Amygdala (tissue), 56 donors: ENCODE measurements at places on chromosomes 1 and 21.

- DNase-seq = no peak
Observed at GRCh38 chr1:160309571-160309970, 24.6 kb upstream of the PEX19 start.

- no peak for DNase-seq
Observed at GRCh38 chr1:169160845-169161495, 54.5 kb downstream of the ATP1B1 start.

- DNase-seq = no peak
Observed at GRCh38 chr1:117592155-117592554, 13.7 kb upstream of the TENT5C start.

GRCh38 chr1:20380616-20381035, 90.0 kb downstream of the VWA5B1 start:
- no peak for DNase-seq

DNA sequence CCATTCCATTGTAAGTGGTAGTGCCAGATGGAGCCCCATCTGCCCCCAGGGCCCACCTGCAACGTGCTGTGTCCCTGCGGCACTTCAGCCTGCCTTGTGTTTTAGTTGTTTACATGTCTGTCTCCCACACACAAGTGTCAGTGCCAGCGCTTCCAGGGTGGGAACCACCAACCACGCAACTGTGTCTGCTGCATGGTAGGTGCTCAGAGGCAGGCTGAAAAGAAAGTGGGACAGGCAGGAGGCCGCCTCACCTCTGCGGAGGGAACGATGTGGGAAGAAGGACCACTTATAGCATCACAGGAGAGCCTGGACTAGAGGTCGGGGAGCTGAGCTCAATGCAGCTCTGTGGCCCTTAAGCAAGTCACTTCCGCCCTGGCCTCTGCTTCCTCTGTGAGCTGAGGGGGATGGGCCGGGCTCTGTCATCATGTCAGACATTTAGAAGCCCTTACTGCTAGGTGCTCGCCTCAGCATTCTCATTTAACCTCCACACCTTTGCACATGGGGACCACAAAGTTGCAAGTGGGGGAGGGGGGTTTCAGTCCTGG, 17.9 kb downstream of the SLC9A1 start:
- DNase-seq = peak; percentile 21

GRCh38 chr1:18128298-18128697, 20.7 kb downstream of the IGSF21 start:
- DNase-seq = no peak

DNA sequence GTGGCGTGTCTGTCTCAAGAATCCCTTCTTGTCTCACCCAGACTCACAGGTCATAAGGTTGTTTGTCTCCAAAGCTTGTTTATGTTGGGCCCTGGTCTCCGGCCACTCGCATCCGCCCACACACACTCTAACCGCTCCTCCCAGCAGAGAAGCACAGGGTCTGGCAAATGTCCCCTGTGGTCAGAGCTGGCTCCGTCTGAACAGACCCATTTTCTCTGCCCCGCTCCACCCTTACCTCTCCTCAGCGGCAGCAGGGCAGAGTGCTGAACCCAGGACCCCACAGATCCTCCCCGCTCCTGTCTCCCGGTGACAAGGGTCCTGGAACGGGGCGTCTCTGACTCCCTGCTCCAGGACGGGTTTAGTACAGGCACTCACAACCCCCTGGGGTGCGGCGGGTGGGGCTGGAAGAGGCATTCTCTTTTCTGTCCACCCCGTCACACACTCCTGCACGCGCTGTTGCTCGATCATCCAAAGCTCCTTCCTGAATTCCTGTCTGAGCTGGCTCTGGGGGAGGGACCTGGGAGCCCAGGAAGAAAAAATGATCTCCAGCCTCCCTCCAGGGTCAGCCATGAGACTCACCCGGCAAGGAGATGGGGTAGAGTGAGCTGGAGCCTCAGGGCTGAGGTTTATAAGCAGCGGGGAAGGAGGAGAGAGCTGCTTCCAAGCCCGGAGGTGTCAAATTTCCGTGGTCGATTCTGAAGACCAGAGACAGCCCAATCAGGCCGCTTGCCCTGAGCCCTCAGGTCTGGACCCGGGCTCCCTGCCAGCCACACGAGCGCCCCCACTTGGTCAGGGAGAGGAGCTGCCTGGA, at the start of gene S100A13:
Gene S100A13, minus strand, starts transcription at position 602 of the 811 bp plus-strand sequence. CDS start 1,033 bp downstream, outside the sequence.
- no peak for DNase-seq

- DNase-seq = no peak
Observed at GRCh38 chr1:206685769-206686477, 1.2 kb downstream of the MAPKAPK2 start.

DNA sequence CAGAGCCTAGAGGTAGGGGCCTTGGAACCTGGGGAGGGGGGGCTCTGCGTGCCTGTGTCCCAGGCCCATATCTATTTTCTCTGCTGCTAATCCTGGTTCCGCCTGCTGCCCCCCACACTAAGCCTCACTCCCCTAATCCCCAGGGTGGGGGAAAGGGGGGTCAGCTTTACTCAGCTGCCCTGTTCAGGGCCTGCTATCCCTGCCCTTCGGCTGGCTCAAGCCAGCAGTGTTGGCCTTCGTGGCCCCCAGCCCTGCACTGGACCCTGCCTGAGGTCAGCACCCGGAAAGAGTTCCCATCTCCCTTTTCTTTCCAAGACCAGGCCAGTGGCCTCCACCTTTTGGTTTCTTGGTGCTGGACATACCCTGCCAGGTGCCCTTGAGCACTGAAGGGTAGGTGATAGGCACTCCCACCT, 8.4 kb downstream of the ZBTB7B start:
- DNase-seq = no peak

GRCh38 chr1:85398391-85399064, 66.4 kb downstream of the DDAH1 start:
- DNase-seq = no peak

DNA sequence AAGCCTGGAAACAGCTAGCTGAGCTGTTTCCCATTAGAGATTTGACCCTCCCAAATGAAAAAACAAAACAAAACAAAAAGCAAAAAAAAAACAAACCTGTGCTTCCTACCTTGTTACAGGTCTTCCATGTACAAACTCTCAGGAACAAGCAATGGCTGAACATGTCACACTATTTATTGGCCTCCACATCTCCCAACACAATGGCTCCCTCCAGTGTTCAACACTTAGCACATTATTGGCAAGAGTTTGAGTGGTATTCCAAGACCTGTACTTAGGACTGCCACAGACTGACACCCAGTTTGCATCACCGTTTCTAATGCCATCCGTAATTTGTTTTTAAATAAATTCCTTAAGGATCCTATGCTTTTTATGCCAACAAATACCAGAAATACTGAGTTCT, 195.0 kb upstream of the OLFM3 start:
- no peak for DNase-seq

DNA sequence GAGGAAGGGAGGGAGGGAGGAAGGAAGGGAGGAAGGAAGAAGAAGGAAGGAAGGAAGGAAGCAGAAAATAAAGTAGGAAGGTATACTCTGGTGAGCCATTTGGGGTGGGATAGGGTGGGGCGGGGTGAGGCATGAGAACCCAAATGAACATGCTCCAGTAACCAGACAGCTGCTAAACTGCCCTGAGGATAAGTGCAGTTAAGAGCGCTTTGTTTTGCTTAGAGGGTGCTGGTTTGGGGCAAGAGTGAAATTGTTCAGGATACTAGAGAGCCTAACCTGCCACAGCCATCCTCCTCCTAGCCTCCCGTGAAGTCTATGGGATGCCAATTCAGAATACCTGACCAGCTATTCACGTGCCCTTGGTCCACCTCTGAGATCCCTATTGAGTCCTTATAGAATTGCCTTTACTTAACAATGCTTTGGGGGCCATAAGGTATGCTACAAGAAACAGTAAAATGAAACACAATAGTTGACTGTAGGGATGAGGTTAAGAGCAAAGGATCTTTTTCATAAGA, 59.0 kb upstream of the ATF3 start:
- no peak for DNase-seq

DNA sequence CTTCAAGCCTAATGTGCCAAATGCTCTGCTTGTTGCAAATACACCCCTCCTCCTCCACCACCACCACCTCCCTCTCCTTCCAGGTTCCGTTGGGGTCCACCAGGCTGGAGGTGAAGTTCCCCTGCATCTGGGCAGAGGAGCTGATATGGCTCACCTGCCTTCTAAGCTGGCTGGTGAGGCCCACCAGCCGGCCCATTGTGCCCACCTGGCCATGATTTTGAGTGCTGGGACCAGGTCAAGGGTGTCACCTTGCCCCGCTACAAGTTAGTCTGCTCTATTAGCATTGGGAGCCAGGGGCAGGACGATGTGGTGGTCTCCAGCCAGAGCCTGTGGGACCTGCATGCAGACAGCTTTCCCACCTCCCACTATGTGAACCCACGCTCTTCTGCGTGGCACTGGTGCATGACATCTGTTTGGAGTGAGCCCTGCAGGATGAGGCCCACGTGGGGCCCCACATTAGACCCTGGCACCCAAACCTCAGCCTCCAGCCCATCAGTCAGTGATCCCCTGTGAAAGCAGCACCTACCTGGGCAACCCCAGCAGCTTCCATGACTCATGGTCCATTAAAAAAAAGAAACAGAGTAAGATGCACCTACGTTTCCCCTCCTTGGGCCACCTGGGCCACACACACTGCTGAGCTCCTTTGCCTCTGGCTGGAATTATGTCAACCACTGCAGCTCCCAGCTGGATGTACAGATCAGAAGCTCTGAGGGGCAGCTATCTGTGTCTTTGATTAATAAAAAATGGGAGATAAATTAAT, 15.6 kb upstream of the CDCP2 start:
- DNase-seq = no peak

DNA sequence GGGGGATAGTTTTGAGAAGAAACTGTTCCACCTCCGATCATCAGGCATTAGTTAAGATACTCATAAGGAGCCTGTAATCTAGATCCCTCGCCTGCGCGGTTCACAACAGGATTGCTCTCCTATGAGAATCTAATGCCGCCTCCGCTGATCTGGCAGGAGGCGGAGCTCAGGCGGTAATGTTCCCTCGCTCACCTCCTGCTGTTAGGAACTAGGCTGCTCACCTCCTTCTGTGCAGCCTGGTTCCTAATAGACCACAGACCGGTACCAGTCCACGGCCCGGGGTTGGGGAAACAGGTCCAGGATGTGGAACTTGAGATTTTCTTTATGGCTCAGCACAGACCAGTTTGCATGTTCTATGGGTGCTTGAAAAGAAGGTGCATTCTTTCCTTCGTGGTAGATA, 27.2 kb upstream of the FAM3B start:
- no peak for DNase-seq

GRCh38 chr1:68218490-68218889, 13.8 kb downstream of the WLS start:
- no peak for DNase-seq

DNA sequence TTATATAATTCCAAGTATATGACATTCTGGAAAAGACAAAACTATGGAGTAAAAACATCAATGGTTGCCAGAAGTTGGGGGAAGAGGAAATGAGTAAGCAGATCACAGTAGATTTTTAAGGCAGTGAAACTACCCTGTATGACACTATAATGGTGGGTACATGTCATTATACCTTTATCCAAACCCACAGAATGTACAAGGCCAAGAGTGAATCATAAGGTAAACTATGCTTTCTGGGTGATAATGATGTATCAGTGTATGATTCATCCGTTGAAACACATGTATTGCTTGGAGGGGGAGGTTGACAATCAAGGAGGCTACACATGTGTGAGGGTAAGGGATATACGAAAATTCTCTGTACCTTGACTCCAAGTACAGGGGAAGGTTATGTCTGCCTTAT, 862.7 kb downstream of the PLA2G4A start:
- DNase-seq = no peak

DNA sequence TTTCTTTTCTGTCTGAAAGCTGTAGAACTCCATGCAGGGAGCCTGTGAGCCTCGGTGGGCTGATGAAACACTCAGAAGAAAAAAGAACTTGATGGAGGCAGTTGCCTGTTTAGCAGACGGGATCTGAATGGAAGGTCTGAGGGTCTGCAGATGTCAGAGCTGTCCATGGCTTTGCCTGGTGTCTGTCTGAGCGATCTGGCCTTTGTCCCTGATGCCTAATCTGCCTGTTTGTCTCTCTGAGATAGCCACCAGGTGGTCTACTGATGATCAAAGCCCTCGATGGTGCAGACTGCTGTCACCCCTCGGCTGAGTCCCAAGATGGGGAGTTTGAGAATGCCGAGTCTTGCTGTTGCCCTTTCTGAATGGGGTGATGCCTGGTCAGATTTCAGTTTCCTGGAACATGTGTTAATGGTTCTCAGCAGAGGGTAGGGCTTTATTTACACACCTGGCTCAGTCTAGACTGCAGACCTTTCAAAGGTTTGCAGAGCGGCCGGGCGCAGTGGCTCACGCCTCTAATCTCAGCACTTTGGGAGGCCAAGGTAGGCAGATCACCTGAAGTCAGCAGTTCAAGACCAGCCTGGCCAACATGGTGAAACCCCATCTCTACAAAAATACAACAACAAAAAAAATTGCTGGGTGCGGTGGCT, 90.4 kb downstream of the KIF26B start:
- no peak for DNase-seq

- DNase-seq = no peak
Observed at GRCh38 chr1:37734629-37735591, 30.0 kb downstream of the EPHA10 start.

- no peak for DNase-seq
Observed at GRCh38 chr1:92441697-92442342, 44.9 kb downstream of the GFI1 start.

DNA sequence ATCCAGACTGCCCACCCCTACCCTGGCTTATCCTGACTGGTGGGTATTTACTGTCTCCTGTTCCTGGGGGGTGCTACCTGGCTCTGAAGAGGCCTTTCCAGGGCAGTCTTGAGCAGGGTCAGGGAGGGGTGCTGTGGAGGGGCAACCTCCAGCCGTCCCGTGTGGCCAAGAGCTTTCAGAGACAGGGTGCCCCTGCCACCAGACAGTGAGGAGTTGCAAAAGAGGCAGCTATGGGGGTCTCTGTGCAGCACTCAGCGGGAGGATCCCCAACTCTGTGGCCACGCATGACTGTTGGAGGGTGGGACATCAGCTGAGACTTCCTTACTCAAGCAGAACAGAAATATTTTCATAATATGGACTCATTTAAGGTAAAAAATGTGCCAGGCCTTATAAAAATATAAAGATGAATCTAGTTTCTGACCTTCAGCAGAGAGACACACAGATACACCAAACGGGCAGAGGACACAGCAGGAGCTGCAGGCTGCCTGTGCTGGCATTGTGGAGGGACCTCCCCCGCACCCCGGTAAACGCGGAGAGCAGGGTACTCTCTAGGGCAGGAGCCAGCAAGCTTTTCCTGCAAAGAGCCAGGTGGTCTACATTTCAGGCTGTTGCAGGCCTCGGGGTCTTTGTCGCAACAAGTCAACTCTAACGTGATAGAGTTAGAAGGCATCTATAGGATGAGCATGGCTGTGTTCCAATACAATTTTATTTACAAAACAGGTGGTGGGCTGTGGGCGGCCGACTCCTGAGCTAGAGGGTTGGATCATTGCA, 252.6 kb downstream of the RHOU start:
- DNase-seq = no peak

DNA sequence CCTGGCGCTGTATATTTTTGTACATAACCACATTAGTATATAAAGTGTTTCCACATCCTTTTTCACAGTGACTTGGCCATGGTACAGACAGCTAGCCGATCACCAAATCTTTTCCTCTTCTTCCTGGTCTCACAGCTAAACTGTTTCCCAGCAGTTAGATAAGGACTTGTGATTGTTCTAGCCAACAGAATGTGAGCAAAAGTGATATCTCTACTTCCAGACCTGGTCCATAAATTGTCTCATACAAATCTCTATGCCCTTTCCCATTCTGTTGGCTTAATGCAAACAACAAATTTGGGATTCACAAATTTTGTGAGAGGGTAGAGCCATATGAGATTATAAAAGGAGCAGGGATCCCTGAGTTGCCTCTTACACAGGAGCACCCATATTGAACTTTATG, 19.5 kb downstream of the PAFAH2 start:
- DNase-seq = no peak
